ENCODE measurements at places on chromosomes 5 and 9. TPM values are rescaled to one million over a fixed set of nuclear protein-coding genes. Genes with fewer than 3 reads are reported as not detected.

- H3K27me3 ChIP-seq = peaks cover 9% of the 10 kb centered on the region
- no peak overlapping the region for H3K27ac ChIP-seq
- no peaks in the 10 kb centered on the region for H3K36me3 ChIP-seq
- peaks cover 17% of the 10 kb centered on the region for H3K4me1 ChIP-seq
Measured at GRCh38 chr5:116577064-116577788, 2.6 kb upstream of the SEMA6A start.

DNA sequence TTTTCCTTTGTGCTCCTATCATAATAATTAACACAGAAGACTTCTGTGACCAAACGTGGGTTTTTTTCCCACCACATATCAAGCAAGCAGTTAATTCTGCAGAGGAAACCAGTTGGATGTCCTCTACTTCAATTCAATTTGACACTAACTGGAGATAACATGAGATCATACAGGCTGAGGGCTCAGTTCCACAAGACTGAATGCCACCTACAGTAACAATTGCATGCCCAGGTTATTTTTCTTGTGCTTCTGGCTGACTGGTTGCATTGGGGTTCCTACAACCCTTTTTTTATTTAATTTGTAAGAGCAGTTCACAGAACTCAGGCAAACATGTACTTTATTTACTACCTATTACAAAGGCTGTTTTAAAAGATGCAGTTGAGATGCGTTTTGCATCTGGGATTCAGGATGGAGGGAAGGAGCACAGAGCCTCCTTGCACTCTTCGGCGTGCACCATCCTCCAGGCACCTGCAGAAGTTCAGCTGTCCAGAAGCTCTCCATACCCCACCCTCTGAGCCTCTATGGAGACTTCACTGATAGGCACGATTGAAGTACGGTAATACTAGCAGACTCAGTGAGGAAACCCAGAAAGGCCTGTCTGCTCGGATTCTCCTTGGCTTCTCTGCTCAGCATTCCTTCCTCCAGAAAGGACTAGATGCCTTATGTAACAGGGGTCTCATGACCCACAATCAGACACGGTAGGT lies 425.2 kb upstream of the CDH9 start:
- H3K27ac ChIP-seq = no peak overlapping the region
- DNase-seq = no peak

GRCh38 chr5:54868511-54869483 lies 116.6 kb downstream of the ESM1 start:
- H3K4me1 ChIP-seq = no peaks in the 10 kb centered on the region
- no peak overlapping the region for H3K4me3 ChIP-seq
- H3K36me3 ChIP-seq = no peaks in the 10 kb centered on the region
- H3K27me3 ChIP-seq = peaks cover 4% of the 10 kb centered on the region
- H3K27ac ChIP-seq = no peak overlapping the region
- no peak for DNase-seq

DNA sequence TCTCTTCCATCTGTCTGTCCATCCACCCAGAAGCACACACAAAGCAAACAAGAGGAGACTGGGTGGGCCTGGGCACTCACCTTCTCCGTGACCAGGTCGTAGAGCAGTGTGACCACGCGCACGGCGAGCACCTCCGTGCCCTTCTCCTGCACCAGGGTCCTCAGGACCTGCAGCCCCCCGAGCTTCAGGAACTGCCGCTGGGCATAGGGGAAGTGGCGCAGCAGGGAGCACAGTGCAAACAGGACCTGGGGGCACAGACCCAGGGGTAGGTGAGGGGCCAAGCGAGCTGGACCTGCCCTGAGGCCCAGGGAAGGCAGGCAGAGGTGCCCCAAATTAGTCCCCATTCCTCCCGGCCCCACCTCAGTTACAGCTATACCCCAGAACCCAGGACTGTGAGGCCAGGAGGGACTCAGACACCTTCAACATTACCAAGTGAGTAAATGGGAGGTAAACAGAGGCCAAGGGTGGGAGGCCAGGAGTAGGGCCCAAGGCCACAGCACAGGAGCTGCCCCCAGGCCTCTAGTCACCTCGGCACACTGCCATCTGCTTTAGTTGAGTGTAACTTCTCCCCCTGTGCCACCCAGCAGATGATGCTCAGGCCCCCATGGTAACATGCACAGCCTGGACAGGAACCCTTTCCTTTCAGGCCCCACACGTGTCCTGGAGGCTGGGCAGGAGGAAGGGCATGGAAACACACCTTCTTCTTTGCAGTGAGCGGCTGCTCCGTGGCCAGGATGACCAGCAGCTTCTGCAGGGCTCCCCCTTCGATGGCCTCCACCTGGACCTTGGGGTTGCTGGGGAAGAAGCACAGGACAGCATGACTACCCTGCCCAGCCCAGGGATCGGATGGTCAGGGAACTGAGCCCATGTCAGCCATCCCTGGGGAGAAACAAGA lies 76.2 kb upstream of the LRRTM2 start:
- H3K27ac ChIP-seq = no peak overlapping the region
- H3K27me3 ChIP-seq = no peaks in the 10 kb centered on the region
- H3K4me3 ChIP-seq = no peak overlapping the region
- peaks cover 32% of the 10 kb centered on the region for H3K4me1 ChIP-seq

GRCh38 chr9:87593359-87593980 lies 95.8 kb downstream of the DAPK1 start:
- peaks cover 3% of the 10 kb centered on the region for H3K36me3 ChIP-seq
- H3K4me3 ChIP-seq = no peak overlapping the region
- no peak overlapping the region for H3K27ac ChIP-seq

Gene SPATA31A6
- not detected for total RNA-seq

Gene RICTOR
- 32.6 TPM for total RNA-seq

Gene IFNA21
- not detected for total RNA-seq

Measured in HepG2 (cell line).